Fibroblast of the aortic adventitia (primary cell): ENCODE measurements at places on chromosomes 6 and 20. TPM values are rescaled to one million over a fixed set of nuclear protein-coding genes. Genes with fewer than 3 reads are reported as not detected.

DNA sequence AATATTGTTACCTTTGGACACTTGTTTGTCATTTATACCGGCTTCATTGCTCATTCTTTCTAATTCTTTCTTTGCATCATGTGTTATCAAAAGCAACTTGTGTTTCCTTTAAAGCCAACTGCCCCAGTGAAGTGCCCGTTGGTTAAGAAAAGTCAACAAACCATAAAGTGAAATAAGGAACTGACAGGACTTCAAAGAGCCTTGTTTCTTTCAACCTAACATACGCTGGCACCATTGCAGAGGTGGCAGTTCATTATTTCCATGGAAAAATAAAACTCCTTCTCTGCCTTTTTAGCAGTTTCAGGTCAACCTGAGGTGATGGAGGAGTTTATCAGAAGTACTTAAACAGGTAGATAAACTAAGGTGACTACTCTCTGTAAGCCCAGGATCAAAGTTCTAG lies 28.8 kb downstream of the FERMT1 start:
- no peak for DNase-seq

DNA sequence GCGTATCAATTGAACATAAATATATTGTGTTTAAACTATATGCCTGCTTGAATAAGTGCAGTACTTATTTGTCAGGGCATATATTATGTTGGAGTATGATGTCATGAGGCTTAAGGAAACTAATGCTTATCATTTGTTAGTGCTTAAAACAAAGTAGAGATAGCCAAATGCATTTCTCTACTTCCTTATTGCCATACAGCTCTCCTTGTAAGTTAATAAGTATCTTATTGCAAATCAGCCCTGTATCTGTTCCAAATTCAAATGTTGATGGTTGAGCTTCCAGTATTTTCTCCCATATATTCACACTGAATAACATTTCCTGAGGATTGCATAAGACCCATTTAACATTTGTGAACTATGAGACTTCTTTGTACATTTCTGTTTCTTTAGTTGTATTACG lies 57.8 kb downstream of the CARMIL1 start:
- peak; percentile 56 for DNase-seq

DNA sequence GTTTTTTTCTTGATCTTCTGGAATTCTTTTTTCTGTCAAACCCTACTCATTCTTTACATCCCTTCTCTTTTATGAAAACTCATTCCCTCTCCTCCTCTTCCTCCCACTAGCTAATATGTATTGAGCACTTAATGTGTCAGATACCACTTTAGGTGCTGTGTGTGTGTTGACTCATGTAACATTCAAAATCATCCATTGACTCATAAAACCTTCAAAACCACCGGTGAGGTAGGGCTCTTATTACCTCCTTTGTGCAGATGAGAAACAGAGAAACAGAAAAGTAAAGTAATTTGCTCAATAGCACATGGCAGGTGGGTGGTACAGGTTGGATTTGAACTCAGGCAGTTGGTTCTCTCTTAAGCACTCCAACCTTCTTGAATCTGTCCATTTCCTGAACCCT lies 136.3 kb upstream of the NEDD9 start:
- no peak for DNase-seq

GRCh38 chr6:21436625-21437024 lies 156.9 kb upstream of the SOX4 start:
- no peak for DNase-seq

DNA sequence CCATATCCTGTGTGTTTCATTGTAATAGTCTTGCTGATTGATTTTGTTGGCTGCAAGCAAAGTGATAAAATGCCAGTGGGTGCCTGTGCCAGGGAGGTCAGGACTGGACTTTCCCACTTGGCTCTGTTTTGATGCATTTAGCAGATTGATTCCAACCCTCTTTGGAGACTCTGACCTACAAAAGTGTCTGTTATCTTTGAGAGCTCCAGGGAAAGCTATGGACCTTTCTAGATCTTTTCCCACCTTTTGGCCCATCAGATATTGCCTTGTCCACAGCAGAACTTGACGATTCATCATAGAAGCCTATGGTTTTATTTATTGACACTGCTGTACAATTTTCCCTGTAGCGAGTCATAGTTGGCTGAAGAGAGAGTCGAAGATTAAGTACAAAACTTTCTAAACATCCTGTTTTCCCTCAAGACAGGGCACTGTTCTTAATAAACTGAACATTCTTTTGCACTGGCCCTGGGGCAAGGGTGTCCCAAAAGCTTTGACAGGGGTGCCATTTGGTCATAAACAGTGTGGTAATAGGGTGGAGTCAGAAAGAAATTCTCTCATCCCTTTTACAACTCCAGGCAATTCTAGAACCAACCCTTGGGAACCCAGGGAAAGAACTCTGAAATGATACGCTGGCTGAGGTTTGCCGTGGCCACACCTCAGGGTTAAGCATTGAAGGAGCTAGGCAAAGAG lies 53.7 kb downstream of the E2F3 start:
- peak; percentile 53 for DNase-seq

Gene ALDH8A1
- total RNA-seq: 0.09 and 0.16 TPM in 2 replicates

- DNase-seq: no peak
Measured at GRCh38 chr6:125656287-125656870, 93.1 kb upstream of the HEY2 start.

Gene HELZ2
- total RNA-seq: 20.9 and 27.0 TPM in 2 replicates
